ENCODE measurements at places on chromosomes 16 and 17.

DNA sequence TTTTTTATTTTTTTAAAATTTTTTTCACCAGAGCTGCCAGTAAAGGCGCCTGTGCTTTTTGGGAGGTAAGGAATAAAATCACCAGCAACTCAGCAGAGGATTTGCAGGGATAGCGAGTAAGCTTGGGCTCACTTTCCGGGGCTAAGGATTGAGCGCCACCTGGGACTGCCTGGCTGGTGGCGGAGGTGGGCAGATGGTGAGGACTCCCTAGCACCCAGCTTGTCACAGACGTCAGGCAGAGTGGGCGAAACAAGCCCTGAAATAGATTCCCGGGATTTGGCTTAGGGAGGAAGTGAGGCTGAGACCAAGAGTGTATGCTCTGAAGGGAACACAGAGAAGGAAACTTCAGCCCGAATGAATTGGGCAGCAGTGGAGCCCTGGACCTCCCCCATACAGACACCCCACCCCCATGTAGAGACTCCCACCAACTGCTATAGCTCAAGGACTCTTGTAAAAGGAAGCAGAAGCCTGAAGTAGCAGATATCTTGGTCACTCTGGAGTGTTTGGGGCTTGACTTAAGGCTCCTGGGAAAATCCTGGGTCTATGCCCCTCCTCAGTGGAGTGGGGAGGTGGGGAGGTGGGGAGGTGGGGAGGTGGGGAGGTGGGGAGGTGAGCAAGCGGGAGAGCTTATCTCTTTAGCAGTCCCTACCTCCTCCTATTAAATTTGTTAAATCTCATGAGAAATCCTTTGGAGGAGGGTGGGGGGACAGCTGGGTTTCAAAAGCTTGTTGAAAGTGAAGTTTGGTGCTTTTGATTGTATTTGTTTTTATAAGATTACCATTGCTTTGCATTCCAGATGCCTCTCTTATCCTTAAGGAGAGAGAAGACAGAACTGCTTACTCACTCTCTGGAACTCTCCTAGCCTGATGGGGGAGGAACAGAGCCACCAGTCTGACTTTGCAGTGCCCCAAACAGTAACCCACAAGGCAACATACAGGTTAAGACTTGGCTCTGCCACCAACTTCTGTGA, 8.2 kb downstream of the ARL4D start:
- no peak for DNase-seq

DNA sequence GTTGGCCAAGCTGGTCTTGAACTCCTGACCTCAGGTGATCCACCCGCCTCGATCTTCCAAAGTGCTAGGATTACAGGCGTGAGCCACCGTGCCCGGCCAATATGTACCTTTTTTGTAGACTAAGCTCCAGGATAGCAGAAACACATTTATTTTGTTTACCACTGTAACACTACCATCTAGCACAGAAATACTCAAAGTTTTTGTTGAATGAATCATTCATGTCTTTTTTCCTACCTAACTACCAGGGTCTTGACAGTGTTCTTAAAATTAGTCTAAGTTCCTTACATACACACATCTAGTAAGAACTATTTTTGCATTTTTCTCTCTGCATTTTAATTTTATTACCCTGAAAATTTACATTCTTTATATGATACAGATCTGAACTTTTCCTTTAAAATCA, 44.4 kb downstream of the AKAP10 start:
- no peak for DNase-seq

GRCh38 chr17:64504769-64505339, 1.2 kb downstream of the DDX5 start:
- no peak for DNase-seq

- DNase-seq = no peak
Observed at GRCh38 chr16:4676831-4677230, 16.5 kb upstream of the NUDT16L1 start.

- no peak for DNase-seq
Observed at GRCh38 chr16:80948886-80949493, 57.7 kb downstream of the CMC2 start.

- DNase-seq = peak; percentile 7
Observed at GRCh38 chr17:67221062-67221998, 23.7 kb downstream of the HELZ start.

DNA sequence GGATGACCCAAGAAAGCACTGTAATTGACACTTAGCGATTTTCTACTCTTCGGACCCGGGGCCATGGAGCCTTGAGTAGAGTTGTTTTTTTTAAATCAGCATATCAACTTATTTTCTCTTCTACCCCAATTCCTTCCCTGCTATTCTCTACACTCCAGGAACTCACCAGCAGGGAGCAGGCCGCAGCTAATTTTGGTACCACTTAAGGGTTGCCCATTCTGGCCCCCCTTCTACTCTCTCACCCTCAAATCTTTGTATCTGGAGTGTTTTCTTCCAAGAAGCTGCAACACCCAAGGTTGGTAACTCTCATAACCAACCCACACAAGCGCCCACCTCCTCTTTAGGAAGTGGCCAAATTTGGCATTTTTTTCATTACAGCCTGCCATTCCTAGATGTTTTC, 5.5 kb upstream of the ERAL1 start:
- no peak for DNase-seq

DNA sequence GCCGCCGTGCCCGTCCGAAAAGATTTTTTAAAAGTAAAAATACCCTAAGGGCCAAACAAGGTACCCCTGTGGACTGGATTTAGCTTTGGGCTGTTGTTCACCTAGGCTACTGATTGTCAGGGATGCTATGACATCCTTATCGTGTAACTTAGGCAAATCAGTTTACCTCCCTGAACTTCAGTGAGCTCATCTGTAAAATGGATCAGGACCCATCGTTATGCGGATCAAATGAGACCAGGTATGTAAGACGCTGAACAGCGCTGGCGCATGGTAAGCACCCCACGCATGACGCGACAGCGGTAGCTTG, 658 bp upstream of the ZNF771 start:
- no peak for DNase-seq

DNA sequence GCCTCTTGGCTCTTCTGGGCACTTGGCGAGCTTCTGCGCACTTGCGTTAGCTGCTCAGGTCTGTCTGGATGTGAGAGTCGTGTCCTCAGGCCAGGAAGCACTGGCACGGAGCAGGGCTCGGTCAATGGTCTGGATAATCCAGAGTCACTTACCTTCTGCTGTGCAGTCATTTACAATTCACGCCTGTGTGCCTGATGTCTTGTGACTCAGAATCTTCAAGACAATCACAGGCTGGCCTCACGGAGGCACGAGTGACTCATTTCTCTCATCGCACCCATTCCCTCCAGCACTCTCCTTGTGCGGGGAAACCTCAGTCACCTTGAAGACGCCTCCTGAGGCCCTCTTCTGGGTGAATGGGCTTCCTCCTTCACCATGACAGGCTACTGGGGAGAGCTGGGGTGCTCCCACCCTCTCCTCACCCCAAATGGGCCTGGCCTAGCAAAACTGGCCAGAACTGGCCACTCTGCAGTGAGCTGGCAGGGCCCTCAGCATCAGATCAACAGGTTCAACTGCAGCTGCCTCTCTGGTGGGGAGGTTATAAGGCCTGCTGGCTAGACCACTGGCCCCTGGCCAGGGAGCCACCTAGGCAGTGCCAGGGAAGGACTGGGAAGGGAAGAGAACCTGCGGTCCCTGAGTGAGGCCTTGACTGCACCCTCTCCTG, 1.9 kb upstream of the CAPN15 start:
- DNase-seq = no peak

GRCh38 chr17:76500747-76501017, 541 bp downstream of the RHBDF2 start:
- DNase-seq = no peak

- no peak for DNase-seq
Observed at GRCh38 chr16:81231014-81231413, 7.5 kb upstream of the BCO1 start.

GRCh38 chr16:75459691-75460090, 4.8 kb downstream of the TMEM170A start:
- no peak for DNase-seq

- no peak for DNase-seq
Observed at GRCh38 chr17:69654981-69655855, 240.7 kb downstream of the MAP2K6 start.

GRCh38 chr17:39200957-39201510, 951 bp downstream of the RPL19 start:
- no peak for DNase-seq

DNA sequence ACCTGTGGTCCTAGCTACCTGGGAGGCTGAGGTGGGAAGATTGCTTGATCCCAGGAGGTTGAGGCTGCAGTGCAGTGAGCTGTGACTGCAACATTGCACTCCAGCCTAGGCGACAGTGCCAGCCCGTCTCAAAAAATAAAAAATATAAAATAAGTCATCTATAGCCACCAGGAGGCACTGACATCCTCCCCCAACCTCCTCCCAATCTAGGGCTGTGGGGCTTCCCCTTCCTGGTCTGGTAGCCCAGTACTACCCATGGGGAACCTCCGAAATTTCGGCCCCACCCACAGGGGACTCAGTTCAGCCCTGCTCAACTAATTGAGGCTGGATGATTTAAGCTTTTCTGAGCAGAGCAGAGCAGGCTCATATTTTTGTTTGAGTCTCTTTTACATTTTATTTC, 3.2 kb downstream of the ZSCAN10 start:
- DNase-seq = no peak

DNA sequence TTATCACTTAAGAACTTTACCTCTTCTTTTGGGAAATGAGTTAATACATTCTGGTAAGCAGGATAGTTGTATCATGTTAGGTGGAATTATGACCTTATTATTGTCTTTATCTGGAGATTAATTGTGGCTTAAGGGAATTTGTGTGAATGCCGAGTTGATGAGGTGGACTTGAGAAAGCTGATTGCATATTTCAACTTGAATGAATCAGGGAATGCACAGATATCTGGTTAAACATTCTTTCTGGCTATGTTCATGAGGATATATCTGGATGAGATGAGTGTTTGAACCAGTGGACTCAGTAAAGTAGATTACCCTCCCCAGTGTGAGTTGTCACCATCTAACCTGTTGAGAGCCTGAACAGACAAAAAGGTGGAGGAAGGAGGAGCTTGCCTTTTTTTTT, 326.1 kb upstream of the GOT2 start:
- DNase-seq = no peak

GRCh38 chr16:48276102-48276501, 28.8 kb upstream of the ABCC11 start:
- peak; percentile 33 for DNase-seq

DNA sequence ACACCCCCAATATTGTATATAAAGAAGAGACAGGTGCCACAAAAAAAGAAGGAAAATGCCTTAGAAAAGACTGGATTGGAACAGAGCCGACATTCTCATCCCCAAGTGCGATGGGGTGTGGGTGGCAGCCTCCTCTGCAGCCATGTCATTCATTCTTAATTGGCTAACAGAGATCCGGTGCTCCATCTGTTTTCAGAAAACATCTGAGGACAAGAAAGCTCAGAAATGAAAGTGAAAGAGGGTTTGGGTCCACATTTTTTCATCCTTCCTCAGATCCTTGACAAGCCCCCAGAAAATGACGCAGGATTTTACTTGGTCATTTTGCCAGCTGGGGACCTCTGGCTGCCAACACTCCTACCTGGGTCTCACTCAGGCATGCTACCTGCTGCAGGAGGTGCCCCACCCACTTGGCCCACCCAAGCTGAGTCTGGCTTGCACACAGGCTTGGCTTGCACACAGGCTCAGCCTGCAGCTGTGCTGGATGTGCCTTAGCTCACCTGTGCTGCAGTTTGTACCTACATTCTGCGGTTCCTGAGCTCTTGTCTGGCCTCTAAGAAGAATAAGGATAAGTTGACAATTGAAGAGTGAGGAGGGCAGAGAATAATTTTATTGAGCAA, 21.9 kb downstream of the KIF2B start:
- DNase-seq = no peak

- peak; percentile 51 for DNase-seq
Observed at GRCh38 chr17:33725675-33726271, 432.7 kb upstream of the ASIC2 start.

- DNase-seq = no peak
Observed at GRCh38 chr16:15777533-15778203, 79.2 kb downstream of the MYH11 start.

DNA sequence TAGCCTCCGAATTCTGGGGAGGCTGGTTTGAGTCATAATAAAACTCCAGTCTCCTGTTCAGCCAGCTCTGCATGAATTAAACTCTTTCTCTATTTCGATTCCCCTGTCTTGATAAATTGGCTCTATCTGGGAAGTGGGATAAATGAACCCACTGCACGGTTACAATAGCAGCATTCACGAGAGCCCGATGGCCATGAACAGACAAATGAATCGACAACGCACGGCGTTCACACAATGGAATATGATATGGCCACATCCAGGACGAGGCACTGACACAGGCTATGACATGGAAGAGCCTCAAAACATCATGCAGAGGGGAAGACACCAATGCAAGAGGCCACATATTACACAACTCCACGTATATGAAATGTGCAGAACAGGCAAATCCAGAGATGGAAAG, 5.6 kb upstream of the CARD14 start:
- no peak for DNase-seq

- no peak for DNase-seq
Observed at GRCh38 chr17:32622540-32622939, 135.7 kb downstream of the CDK5R1 start.

- no peak for DNase-seq
Observed at GRCh38 chr17:29615048-29615385, 7.7 kb downstream of the CORO6 start.

DNA sequence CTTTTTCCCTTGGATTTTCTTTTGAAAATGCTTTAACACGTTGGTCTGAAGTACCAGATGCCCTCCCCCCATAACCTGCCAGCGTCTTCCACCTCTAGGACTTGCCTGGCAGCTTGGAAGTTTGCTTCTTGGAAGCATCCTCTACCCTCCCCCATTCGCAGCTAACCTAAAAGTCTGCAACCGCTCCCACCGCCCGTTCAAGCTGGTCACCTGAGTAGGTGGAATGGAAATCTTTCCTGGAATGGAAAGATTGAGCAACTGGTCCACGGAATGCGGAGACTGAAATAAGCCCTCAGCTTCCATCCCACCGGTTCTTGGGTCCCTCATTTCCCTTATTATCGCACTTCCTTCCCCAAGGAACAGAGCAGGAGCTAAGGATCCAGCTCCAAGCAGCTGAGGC, 31.4 kb downstream of the HS3ST3B1 start:
- no peak for DNase-seq

GRCh38 chr16:21526923-21527807, 72.2 kb upstream of the METTL9 start:
- no peak for DNase-seq

DNA sequence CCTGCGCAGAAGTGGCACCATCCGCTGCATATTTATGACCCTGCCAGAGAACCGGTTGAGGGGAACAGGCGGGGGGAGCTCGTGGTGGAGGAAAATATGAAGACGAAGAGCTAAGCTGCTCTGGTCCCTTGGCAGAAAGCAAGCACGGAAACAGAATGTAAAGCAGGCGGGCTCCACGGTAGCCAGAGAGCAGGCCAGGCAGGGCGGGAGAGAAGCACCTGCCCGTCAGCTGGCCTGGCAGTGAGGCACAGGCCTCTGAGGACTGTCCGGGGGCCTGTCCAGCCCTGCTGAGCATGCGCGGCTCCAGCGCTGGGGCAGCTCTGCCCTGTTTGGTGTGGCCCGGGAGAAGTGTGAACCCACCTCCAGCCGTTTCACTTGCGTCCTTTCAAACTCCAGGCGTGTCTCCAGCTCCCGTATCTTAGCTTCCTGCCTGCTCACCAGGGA, 46.7 kb downstream of the PIPOX start:
- peak; percentile 77 for DNase-seq
